ENCODE measurements at places on chromosomes 12 and 14. TPM values are rescaled to one million over a fixed set of nuclear protein-coding genes. Genes with fewer than 3 reads are reported as not detected.

Gene FOXG1
- not detected for total RNA-seq

Gene JAG2
- total RNA-seq: 32.1 TPM

Gene GPR132
- total RNA-seq: 5.0 TPM

Gene HVCN1
- 4.1 TPM for total RNA-seq

Gene KLRG1
- 4.5 TPM for total RNA-seq

Gene RNFT2
- 3.1 TPM for total RNA-seq

Gene HSPA2
- 41.4 TPM for total RNA-seq

Gene STAC3
- 3.2 TPM for total RNA-seq

Gene FGD6
- total RNA-seq: 15.5 TPM

Gene ZC2HC1C
- total RNA-seq: 2.0 TPM

Gene CCDC197
- not detected for total RNA-seq

Gene PCED1B
- total RNA-seq: 12.6 TPM

Gene CCDC38
- not detected for total RNA-seq

Gene OTOGL
- 0.62 TPM for total RNA-seq

Gene RFLNA
- 1.2 TPM for total RNA-seq

Gene WIF1
- total RNA-seq: not detected

Gene PKP2
- 1.4 TPM for total RNA-seq

Gene COX8C
- not detected for total RNA-seq

Gene RFX4
- total RNA-seq: not detected

Gene TPCN1
- 128 TPM for total RNA-seq

Gene DPY19L2
- 11.9 TPM for total RNA-seq

Gene LMNTD1
- not detected for total RNA-seq

Gene VCPKMT
- total RNA-seq: 9.1 TPM

Gene KLRC2
- 0.65 TPM for total RNA-seq

Gene NT5DC3
- total RNA-seq: 104 TPM

Gene OR6C2
- total RNA-seq: not detected

Gene BCL11B
- 0.58 TPM for total RNA-seq

Gene SLC41A2
- total RNA-seq: 106 TPM

Gene YLPM1
- total RNA-seq: 79.9 TPM

Gene KRT2
- not detected for total RNA-seq

Gene HHIPL1
- total RNA-seq: 2.5 TPM

Gene ZNF140
- 13.2 TPM for total RNA-seq

Gene SYNDIG1L
- 0.94 TPM for total RNA-seq

Gene TEAD4
- total RNA-seq: 29.0 TPM

Gene PPM1H
- 5.0 TPM for total RNA-seq

Gene TMEM132C
- 0.49 TPM for total RNA-seq

Gene NTF3
- 51.6 TPM for total RNA-seq

Gene TAS2R13
- total RNA-seq: 5.6 TPM

Gene NPFF
- not detected for total RNA-seq

Gene MDGA2
- total RNA-seq: not detected

Gene PMEL
- total RNA-seq: 2.0 TPM

Gene HOTAIR
- not detected for total RNA-seq

Gene FAM181A
- not detected for total RNA-seq

Gene C14orf39
- total RNA-seq: not detected

Gene PAWR
- 110 TPM for total RNA-seq

Gene PALS1
- 24.9 TPM for total RNA-seq

Gene AQP6
- total RNA-seq: 0.39 TPM

Gene TDRD9
- 1.7 TPM for total RNA-seq

Gene PROX2
- not detected for total RNA-seq

Gene CIROP
- 0.18 TPM for total RNA-seq

Gene RAD9B
- 2.2 TPM for total RNA-seq

Data from aorta (tissue), 5 donors.